ENCODE measurements at places on chromosomes 2 and 18. TPM values are rescaled to one million over a fixed set of nuclear protein-coding genes. Genes with fewer than 3 reads are reported as not detected.

DNA sequence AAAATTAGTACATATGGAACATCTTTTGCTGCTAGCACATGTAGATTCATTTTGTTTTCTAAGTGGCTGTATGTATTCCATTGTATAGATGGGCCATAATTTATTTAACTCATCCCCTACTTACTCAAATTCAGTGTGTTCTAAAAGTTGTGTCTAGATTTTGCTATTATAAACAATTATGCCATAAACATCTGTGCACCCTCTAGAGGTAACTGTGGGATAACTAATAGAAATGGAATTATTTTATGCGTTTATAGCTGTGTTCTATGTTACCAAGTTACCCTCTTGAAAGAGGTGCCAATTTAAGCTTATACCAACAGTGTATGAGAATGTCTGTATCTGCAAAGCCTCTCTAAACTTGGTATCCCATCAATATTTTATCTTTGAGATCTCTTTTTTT lies 100.4 kb downstream of the MMADHC start:
- no peaks in the 10 kb centered on the region for H3K4me1 ChIP-seq
- no peak overlapping the region for H3K27ac ChIP-seq
- no peak overlapping the region for H3K4me3 ChIP-seq
- no peak for DNase-seq
- no peaks in the 10 kb centered on the region for H3K27me3 ChIP-seq

KANSL1L gene
- 13.3 TPM for total RNA-seq

CXCR1 gene
- total RNA-seq, result not detected

GRCh38 chr18:61854578-61855448 lies 38.0 kb downstream of the RNF152 start:
- no peak overlapping the region for H3K4me3 ChIP-seq
- H3K27me3 ChIP-seq, result no peaks in the 10 kb centered on the region
- no peaks in the 10 kb centered on the region for H3K4me1 ChIP-seq
- H3K27ac ChIP-seq, result no peak overlapping the region
- H3K36me3 ChIP-seq, result no peaks in the 10 kb centered on the region

VSNL1 gene
- not detected for total RNA-seq

SERTAD2 gene
- total RNA-seq, result 35.0 TPM

ANKRD29 gene
- total RNA-seq, result 0.18 TPM

DCC gene
- not detected for total RNA-seq

- H3K36me3 ChIP-seq, result no peaks in the 10 kb centered on the region
- no peak overlapping the region for H3K4me3 ChIP-seq
- no peaks in the 10 kb centered on the region for H3K4me1 ChIP-seq
Measured at GRCh38 chr2:199405241-199405640, 52.5 kb downstream of the SATB2 start.

C2orf68 gene
- total RNA-seq, result 92.1 TPM

- H3K4me1 ChIP-seq, result peaks cover 8% of the 10 kb centered on the region
- H3K27ac ChIP-seq, result no peak overlapping the region
- DNase-seq, result peak; percentile 62
- H3K36me3 ChIP-seq, result no peaks in the 10 kb centered on the region
- H3K27me3 ChIP-seq, result peaks cover 16% of the 10 kb centered on the region
Measured at GRCh38 chr2:65430603-65431420, 1.6 kb downstream of the SPRED2 start.

DNA sequence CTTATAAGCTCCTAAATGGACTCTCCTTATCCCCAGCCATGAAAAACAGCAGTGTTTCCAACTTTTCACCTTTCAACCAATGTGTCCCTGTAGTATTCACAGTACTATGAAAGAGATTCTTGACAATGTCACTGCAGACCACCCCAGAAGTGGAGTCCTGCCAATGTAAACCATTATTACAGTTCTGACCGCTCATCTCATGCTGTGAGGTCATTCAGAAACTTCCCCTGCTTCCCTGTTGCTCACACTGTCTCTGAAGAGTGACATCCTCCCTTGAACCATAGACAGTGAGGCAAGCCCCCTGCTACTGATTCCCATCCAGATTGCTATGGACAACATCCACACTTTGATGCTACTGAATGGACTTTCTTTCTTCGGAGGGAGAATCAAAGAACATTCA lies 1523.7 kb upstream of the ACVR2A start:
- no peak for DNase-seq
- H3K4me1 ChIP-seq, result no peaks in the 10 kb centered on the region
- H3K27ac ChIP-seq, result no peak overlapping the region
- H3K27me3 ChIP-seq, result no peaks in the 10 kb centered on the region

GRCh38 chr2:34241905-34242762 lies 643.0 kb upstream of the FAM98A start:
- DNase-seq, result no peak
- H3K27ac ChIP-seq, result no peak overlapping the region
- no peak overlapping the region for H3K4me3 ChIP-seq
- no peaks in the 10 kb centered on the region for H3K4me1 ChIP-seq
- no peaks in the 10 kb centered on the region for H3K36me3 ChIP-seq

DNA sequence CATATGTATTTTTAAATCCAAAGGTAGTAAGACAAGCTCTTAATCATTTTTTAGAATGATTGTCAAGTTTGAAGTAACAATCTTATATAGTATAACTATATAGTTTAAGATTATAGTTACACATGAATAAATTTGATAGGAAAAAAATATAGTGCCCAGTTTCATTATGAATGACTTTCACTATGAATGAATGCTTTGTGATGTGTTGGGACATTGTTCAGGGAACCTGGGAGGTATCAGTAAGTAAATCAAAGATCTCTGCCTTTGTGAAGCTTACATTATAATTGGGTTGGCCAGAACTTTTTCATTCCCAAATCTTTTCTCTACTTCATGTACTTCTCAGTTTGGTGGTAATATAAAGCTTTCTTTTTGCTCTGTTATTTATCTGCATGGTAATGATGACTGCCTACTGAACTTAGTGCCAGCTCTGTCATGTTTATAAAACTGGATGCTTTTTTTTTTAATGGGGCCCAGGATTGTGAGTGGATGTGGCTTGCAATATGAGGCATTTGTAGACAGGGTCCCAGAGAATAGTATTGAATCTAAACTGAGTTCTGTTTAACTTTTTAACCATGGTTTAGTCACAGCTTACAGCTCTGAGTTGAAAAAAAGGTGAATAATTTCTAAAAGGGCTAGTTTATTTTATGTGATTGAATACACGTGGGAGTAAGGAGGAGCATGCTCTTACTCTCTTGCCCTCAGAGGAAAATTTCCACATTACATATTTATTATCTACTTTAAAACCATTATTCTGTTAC lies 23.3 kb downstream of the GLS start:
- H3K27ac ChIP-seq, result no peak overlapping the region
- no peaks in the 10 kb centered on the region for H3K4me1 ChIP-seq
- peaks cover 39% of the 10 kb centered on the region for H3K36me3 ChIP-seq
- H3K27me3 ChIP-seq, result no peaks in the 10 kb centered on the region

- H3K27me3 ChIP-seq, result no peaks in the 10 kb centered on the region
- no peak overlapping the region for H3K27ac ChIP-seq
- no peak overlapping the region for H3K4me3 ChIP-seq
- no peaks in the 10 kb centered on the region for H3K36me3 ChIP-seq
Measured at GRCh38 chr2:164755952-164756351, 85.7 kb downstream of the COBLL1 start.

DNA sequence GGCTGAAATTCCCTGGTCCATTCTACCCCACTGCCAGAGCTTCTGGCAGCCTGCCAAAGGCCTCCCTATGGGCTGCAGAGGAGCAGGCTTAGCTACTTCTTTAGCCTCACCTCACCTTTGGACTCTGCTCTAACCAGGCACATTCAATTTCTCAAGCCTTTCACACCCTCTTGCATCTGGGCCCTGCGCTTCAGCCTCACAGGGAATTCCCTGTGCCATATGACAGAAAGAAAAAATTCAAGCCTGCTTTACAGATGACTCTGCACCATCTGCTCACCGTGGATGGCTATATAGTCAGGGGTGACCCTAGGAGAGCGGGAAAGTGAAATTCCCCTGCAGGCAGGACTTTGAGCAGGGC lies 62.5 kb downstream of the REEP1 start:
- H3K4me1 ChIP-seq, result no peaks in the 10 kb centered on the region
- H3K4me3 ChIP-seq, result no peak overlapping the region
- H3K27me3 ChIP-seq, result no peaks in the 10 kb centered on the region

LDLRAD4 gene
- 62.2 TPM for total RNA-seq

DNA sequence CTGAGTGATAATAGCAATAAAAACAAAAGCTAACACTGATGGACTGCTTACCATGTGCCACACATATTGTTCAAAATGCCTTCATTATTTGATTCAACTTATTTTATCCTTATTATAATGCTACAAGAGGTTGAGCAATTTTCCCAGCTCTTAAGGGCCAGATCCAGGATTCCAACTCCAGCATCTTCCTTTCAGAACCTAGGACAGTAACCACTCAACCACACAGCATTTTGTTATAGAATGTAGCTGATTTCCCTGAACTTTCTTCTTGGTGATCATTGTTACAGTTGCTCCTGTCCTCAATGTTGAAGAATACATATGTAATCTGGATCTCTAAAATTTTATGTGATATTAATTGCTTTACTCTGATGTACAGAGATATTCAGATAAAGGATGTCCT lies 341.7 kb downstream of the PIK3C3 start:
- no peaks in the 10 kb centered on the region for H3K27me3 ChIP-seq
- no peak overlapping the region for H3K4me3 ChIP-seq
- H3K36me3 ChIP-seq, result no peaks in the 10 kb centered on the region
- H3K4me1 ChIP-seq, result no peaks in the 10 kb centered on the region

DNA sequence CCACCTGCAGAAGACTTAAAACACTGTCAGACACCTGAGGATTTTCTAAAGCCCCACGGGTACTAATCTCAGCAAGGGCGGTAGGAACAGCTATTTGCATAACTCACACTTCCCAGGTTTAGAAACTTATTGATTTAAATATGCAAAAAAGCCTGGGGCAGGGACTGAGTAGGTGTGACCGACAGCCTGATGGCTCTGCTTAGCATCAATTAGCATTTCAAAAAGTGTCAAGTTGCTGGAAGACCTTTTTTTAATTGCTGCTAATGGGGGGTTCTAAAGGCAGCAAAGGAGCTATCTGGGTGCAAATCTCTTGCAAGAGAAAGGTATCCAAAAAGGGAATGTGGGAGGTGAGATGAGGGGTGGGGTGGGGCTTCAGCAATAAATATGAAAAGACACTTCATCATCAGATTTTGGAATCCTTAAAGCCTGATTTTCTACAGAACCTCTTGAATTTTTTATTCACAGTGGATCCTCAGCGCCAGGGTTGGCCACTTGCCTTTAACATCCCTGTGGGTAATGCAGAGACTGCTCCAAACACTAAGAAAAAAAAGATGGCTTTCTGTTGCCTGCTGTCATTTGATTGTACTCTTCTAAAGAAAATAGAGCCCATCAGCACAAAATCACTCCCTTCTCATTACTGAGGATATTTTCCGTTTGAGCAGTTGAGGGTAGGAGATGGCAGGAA lies 121.1 kb upstream of the RMP24 start:
- H3K4me1 ChIP-seq, result no peaks in the 10 kb centered on the region
- no peak overlapping the region for H3K4me3 ChIP-seq
- no peaks in the 10 kb centered on the region for H3K36me3 ChIP-seq
- no peaks in the 10 kb centered on the region for H3K27me3 ChIP-seq
- H3K27ac ChIP-seq, result no peak overlapping the region

SPAST gene
- 17.3 TPM for total RNA-seq

DNA sequence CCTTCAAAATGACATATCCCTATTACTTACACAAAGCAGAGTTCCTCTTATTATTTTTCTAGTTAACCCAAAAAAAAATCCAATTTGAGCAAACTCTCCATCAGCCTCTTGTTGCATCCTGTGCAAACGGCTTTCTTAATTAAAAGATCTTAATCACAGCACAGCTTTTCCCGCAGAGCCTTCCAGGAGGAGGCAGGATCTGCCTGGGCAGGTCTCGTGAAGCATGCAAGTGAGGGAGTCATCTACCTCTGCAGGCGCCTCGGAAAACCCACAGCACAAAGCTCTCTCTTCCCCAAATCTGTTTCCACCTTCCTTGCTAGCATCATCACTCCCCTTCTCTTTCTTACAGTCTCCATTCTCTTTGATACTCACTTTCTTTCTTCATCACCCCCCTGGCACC lies 100.4 kb downstream of the EN1 start:
- no peak for DNase-seq
- H3K4me3 ChIP-seq, result no peak overlapping the region
- no peaks in the 10 kb centered on the region for H3K27me3 ChIP-seq
- no peak overlapping the region for H3K27ac ChIP-seq

DNA sequence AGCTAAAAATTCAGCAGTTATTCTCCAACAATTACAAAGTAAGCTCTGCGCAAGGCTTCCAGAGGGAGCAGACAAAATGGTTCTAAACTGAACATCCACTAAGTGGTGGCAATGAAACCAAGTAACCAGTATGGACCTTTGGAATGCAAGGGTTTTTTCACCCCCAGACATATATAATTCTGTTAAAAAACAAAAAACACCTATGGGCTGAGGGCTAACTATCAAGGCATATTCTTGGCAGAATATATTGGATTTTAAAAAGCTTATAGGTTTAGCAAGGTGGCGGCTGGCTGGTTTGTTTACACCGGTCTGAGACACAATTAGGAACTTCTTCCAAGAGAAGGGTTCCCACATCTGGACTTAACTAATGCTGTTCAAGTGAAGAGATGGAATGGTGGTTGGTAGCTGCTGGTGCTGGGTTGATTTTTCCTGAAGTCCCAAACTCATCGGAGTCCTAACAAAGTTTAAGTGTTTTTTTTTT lies 2.8 kb downstream of the ZFP36L2 start:
- no peaks in the 10 kb centered on the region for H3K27me3 ChIP-seq
- no peak for DNase-seq
- H3K4me3 ChIP-seq, result peak overlapping the region; percentile 87
- H3K27ac ChIP-seq, result peak overlapping the region; percentile 97
- peaks cover 30% of the 10 kb centered on the region for H3K36me3 ChIP-seq
- H3K4me1 ChIP-seq, result peaks cover 18% of the 10 kb centered on the region

GRCh38 chr2:57809230-57809629 lies 237.4 kb upstream of the VRK2 start:
- H3K36me3 ChIP-seq, result no peaks in the 10 kb centered on the region
- no peak overlapping the region for H3K4me3 ChIP-seq
- H3K27me3 ChIP-seq, result no peaks in the 10 kb centered on the region
- no peak overlapping the region for H3K27ac ChIP-seq

- H3K27ac ChIP-seq, result no peak overlapping the region
- H3K4me1 ChIP-seq, result peaks cover 5% of the 10 kb centered on the region
- H3K4me3 ChIP-seq, result peak overlapping the region; percentile 45
- peak; percentile 9 for DNase-seq
- no peaks in the 10 kb centered on the region for H3K27me3 ChIP-seq
Measured at GRCh38 chr2:148876595-148877402, 1.8 kb downstream of the KIF5C start.

DNA sequence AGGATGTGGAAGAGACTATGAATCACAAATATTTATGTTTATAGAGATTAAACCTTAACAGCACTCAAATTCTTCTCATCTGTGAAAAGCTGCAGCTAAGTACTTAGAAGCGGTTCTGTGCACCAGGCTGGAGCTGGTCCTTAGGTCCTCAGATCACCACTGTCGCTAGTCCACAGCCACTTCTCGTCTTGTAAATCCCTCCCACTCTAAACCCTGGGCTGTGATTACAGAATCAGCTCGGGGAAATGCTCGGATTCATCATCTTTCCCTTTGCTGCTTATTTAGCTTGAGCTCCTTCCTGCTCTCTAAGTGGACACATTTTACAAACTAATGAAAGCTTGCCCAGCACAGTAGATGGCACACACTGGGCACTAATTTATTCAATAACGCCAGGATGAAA lies 61.7 kb downstream of the RNF152 start:
- H3K4me1 ChIP-seq, result peaks cover 18% of the 10 kb centered on the region
- H3K27ac ChIP-seq, result no peak overlapping the region
- no peaks in the 10 kb centered on the region for H3K36me3 ChIP-seq
- no peak for DNase-seq
- no peaks in the 10 kb centered on the region for H3K27me3 ChIP-seq

- no peaks in the 10 kb centered on the region for H3K27me3 ChIP-seq
- H3K4me3 ChIP-seq, result no peak overlapping the region
- H3K36me3 ChIP-seq, result no peaks in the 10 kb centered on the region
- H3K4me1 ChIP-seq, result peaks cover 30% of the 10 kb centered on the region
- DNase-seq, result peak; percentile 56
Measured at GRCh38 chr2:25265802-25266201, 75.9 kb downstream of the DNMT3A start.

USP37 gene
- total RNA-seq, result 29.0 TPM

TNFRSF11A gene
- total RNA-seq, result 0.19 TPM
